ENCODE measurements at places on chromosomes 1 and 21. TPM values are rescaled to one million over a fixed set of nuclear protein-coding genes. Genes with fewer than 3 reads are reported as not detected.

- no peak for DNase-seq
These were observed 182.9 kb upstream of the FGGY start for GRCh38 chr1:59113876-59114457.

DNA sequence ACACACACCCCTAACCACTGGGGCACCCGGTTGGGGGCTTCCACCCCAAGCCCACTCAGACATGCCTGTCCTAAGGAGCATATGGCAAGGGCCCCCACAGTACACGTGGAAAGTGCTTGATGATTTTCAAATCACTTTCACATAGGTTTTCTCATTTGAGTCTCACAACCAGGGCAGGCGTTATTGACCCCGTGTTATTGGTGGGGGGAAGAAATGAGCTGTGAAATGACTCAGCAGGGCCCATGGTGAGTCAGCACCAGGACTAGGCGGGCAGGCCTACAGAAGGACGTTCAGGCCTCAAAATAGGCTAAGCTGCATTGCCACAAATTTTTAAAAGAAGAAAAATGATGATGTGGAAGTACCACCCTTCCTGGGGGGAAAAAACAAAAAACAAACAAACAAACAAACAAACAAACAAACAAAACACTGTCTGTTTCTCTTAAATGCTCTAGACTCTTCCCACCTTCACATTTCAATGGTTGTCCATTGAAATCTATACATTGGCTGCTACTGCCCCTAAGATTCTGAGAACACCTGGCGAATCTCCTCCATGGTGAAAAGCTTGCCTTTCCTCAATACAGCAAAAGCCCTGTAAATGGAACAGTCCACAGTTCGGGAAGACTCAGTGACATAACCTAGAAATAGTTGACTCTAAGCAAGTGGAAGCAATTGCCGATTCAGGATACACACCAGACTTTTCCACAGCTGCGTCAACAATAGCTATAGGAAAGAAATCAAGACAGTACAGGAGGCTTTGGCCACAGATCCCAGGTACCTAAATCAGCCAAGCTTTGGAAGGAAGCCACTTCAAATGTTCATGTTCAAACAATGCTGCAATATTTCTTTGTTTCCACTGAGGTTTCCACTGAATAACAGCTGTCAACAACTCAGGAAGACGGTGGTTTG, 234.7 kb downstream of the TOMM20 start:
- peak; percentile 99 for DNase-seq

The BATF3 gene
- 1.7 TPM for total RNA-seq

The HORMAD1 gene
- total RNA-seq = 0.17 TPM

DNA sequence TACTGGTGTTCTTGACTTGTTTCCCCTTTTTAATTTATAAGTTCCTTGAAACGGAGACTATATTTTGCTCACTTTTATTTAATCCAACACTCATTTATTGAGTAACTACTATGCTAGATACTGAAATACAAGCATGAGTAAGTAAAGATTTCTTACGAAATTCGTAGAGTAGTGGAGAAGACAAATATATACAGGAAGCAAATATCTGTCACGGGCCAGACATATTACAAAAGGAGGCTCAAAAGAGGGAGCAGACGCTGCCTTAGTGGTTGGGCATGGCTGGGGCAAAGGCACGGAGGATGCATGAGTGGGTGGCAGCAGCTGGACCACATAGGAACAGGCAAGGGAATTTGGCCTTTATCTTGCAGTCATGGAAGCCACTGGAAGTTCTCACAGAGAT, 6.8 kb downstream of the NCF2 start:
- DNase-seq = no peak

DNA sequence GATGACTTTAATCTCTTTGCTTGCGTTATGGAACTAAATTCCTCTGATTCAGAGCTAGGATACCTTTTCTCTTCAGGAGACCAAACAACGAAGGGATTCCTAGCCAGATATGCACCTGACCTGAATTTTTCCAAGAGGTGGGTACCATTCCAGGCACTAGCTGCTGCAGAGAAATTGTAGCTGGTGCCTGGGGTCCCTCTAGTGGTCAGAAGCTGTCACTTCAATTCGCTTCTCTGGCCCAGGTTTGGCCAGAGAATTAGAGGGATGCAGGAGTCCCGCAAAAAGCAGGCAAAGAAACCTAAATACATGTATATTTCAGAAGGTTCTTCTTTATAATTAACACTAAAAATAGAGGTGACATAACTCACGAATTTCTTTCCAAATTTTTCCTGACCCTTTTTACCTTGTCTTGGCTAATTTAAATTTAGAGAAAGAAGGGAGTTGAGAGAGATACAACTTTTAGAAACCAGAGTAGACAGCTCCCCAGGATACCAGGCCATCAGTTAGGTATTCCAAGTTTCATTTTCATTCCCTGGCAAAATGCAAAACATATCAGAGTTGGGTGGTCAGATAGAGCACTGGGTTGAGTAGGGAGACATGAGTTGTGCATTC, 9.6 kb downstream of the ACKR1 start:
- DNase-seq = peak; percentile 71

The DDAH1 gene
- total RNA-seq = 46.6 TPM

The OR14I1 gene
- total RNA-seq = not detected

The TBX15 gene
- total RNA-seq = not detected

DNA sequence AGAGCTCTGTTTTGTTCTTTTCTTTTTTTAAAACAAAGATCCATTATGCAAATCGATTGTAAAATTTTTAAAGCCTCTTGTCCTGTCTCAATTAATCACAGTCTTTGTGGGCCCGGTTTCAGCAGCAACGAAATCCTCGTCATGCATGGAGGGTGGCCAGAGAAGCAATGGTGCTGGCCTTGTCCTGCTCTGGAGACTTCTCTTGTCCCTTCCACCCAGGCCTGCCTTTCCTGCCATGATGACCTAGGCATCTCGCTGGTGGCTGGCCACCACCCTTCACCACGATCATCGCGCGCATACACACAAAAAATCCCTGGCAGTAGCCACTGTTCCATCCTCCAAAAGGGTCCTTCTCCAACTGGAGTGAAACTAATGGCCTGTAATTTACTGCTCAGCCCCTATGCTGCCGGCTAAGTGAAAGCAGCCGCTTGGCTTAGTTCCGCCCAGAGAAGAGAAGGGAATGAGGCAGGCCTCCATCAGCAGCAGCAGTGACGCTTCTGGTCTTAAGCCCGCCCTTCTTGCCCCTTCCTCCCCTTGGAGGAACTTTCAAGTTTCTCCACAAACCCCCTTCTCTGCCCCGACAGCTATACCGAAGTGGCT, 309.5 kb downstream of the NPHP4 start:
- DNase-seq = no peak

- DNase-seq = peak; percentile 79
These were observed 47.5 kb upstream of the CRNN start for GRCh38 chr1:152461544-152461943.

The HFM1 gene
- 0.14 TPM for total RNA-seq

GRCh38 chr1:183918589-183918988, 113.7 kb downstream of the RGL1 start:
- no peak for DNase-seq

- no peak for DNase-seq
These were observed 112.2 kb upstream of the GUCA2B start for GRCh38 chr1:42041031-42041430.

DNA sequence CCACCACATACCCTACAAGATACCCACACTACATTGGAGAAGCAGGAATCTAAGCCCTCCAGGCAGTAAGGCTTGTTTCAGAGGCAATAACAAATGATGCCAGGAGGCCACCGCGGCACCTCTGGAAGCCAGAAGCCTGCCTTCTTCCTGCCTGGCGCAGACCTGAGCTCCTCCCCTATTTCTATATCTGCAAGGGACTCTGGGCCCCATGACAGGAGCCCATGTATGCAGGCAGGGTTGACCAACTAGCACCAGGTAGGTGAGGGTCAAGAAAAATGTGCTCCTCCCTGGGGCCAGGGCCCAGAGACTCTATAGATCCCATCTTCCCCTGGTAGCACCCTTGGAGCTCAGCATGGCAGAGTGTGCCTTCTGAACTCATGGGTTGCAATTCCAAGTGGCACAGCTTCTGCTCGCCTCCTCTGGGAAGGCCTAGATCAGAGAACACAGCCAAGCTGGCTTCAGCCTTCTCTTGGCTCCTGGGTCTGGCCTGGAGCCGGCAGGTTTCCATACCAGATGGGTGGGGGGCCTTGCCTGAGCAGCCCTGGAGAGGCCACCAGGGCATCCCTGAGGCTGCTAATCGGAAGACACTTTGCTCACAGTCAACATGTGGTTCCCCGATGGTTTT, 85.1 kb downstream of the STUM start:
- DNase-seq = no peak

GRCh38 chr1:21351901-21352300, 61.6 kb upstream of the ECE1 start:
- DNase-seq = no peak

GRCh38 chr1:29811247-29811646, 574.9 kb downstream of the PTPRU start:
- no peak for DNase-seq

DNA sequence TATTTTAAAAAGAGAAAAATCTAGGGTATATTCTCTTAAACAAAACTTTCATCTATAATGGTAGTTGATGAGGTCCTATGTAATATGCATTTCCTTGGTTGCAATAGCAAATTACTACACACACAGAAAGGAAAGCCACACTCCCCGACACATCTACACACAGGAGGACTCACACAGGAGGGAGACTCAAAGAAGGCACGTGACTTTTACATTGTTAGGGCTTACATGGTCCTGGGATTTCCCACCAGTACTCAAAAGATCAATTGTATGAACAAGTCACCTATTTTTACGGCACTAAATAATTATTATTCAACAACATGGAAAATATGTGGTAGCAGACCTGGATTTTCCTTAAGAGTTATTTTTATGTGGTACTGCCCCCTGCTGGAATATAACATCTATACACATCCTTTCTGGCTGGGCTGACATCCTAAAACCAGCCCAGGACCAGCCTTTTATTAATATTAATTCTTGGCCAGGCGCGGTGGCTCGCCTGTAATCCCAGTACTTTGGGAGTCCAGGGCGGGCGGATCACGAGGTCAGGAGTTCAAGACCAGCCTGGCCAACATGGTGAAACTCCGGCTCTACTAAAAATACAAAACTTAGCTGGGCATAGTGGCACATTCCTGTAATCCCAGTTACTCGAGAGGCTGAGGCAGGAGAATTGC, 33.9 kb upstream of the LGALS8 start:
- DNase-seq = peak; percentile 74

GRCh38 chr1:45880930-45881329, 77.5 kb downstream of the MAST2 start:
- no peak for DNase-seq

- DNase-seq = no peak
These were observed 446.6 kb downstream of the PLA2G4A start for GRCh38 chr1:187275346-187275745.

The TMEM240 gene
- total RNA-seq = 1.7 TPM

The KRTAP19-3 gene
- not detected for total RNA-seq

DNA sequence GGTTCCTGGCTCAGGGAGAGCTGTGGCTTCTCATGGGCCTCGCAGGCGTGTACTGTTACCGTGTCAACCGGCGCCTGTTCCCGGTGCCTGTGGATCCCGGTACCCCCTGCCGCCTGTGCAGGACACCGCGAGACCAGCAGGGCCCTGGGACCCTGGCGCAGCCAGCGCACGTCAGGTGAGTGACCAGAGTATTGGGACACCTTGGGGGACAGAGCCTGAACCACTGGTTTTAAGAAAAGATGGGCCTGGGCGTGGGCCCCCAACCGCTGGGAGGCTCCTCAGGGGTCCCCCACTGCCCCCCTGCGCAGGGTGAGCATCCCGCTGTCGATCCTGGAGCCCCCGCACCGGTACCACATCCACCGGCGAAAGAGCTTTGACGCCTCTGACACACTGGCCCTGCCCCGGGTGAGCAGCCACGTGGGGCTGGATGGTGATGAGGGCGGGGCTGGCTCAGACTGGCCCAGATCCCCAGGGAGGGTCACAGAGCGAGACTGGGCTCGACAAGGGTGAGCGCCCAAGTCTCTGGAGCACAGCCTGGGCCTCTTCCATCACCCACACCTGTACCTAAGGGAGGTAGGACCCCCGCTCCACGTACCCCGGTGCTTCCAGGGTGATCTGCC, 10.5 kb downstream of the MIIP start:
- DNase-seq = no peak

DNA sequence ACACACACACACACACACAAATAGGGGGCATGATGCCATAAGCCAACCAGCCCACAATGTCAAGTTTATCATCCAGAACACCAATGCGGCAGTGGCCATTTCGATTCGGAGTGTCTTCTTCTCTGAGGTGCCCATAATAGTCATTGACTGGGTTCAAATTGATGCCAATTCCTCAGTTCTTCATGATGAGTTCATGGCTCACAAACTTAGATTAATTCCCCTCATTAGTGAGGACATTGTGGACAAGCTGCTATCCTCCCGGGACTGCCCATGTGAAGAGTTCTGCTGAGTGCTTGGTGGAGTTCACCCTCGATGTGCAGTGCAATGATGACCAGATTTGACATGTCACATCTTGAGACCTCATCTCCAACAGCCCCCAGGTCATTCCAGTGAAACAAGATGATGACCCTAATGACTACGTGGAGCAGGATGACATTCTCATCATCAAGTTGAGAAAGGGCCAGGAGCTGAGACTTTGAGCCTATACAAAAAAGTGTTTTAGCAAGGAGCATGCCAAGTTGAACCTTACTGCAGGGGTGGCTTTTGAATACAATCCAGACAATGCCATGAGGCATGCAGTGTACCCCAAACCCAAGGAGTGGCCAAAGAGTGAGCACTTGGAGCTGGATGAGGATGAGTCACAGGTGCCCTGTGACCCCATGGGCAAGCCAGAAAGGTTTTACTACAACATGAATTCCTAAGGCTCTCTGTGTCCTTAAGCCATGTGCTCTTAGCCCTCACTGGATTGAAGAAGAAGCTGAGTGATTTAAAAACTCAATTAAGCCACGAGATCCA, 211.6 kb upstream of the SAMSN1 start:
- DNase-seq = no peak
